ENCODE measurements at places on chromosomes 12 and 14.
A peak's percentile ranks its signal among the peaks of the same experiment; 100 is the strongest.

DNA sequence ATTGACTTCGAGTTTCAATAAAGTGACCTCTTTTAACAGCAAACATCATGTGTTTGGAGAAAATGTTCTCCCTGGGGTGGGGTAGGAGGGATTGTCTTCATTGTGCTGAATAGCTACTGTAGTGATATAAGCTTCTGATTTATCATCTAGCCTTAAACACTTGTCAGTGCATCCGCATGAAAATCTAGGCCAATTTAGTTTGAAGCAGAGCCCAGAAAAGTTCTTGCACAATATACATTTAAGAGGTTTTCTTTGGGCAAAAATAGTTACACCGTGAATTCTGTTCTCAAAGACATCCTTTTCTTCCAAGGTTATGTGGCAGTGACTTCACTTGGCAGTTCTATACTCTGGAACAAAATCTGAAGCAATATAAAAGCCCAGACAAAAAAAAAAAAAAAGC, 136.0 kb upstream of the IFNG-AS1 start:
- DNase-seq = peak; percentile 5

DNA sequence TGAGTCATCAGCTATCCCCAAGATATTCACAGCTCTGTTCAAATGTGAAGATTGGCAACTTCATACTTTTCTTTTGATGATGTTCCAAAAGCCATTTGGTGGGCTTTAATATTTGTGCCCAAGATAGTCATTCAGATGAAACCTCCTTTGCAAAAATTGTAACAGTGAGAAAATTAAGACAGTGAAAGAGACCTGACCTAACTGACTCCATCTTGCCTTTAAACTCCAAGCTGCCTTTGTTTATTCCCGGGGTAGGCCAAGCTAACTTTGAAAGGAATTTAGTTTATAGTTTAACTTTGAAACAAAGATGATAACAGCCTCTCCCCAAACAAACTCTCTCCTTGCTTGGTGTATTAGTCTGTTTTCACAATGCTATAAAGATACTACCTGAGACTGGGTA, 221.1 kb downstream of the KTN1 start:
- no peak for DNase-seq

GRCh38 chr14:78403278-78403815, 233.2 kb downstream of the NRXN3 start:
- peak; percentile 8 for DNase-seq

GRCh38 chr12:66323017-66323416, 20.7 kb downstream of the HELB start:
- DNase-seq = no peak

DNA sequence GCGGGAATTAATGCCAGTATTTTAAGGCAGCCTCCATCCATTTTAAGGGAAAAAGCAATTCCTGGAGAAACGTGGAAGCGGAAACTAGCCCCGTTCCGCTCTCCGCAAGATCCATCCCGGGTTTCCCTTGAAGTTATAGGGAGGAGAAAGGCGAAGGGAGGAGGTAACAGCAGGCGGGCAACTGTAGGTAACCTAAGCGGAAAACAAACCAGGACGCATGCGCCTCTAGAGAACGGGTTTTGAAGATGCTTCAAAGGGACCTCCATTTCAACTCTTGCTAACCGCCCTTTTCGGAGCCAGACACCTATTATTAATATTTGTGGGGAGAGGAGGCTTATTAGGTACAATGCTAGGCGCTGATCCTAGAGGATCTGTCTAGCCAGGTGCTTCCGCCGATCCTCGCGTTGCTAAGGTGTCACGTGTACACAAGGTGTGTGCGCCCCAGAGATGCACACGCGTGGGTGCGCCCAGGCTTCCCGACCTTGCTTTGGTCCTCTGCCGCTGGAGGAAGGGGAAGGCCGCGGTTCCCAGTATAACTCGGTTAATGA, 6.2 kb downstream of the TBX5 start:
- peak; percentile 97 for DNase-seq

DNA sequence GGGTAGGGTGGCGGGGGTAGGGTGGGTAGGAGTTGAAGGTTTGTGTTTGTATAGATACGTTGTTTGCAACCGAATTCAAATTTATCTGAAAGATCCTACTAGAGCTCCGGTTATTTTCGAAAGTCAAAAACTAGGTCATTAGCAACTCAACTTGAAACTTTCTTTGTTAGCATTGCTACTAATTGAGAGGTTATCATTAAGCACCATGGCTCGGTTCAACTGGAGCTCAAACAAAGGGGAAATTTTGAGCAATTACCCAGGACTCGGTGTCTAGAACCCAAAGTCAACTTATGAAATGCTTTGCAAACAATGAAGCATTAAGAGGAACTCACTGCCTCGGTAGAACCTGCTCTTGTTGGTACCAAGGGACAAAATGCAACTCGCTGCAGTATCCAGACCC, 207.7 kb downstream of the BCAT1 start:
- DNase-seq = no peak

DNA sequence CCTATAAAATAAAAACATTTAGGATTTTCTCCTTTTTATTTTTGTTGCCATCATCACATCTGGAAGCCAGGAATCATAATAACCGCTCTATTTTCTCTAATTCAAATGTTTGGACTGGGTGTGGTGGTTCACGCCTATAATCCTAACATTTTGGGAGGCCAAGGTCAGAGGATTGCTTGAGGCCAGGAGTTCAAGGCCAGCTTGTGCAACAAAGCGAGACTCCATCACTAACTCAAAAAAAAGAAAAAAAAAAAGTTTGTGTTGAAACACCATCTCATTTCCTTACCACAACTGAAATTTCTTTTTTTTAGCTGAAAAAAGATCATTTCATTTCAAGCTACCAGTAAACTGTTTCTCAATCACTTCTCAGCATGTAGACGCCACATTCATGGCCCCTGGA, 8.8 kb upstream of the BAZ1A start:
- DNase-seq = no peak

- peak; percentile 50 for DNase-seq
These were observed 214.9 kb downstream of the ADAMTS20 start for GRCh38 chr12:43336962-43337555.

- peak; percentile 64 for DNase-seq
These were observed 44.5 kb upstream of the EEA1 start for GRCh38 chr12:92973614-92974013.

DNA sequence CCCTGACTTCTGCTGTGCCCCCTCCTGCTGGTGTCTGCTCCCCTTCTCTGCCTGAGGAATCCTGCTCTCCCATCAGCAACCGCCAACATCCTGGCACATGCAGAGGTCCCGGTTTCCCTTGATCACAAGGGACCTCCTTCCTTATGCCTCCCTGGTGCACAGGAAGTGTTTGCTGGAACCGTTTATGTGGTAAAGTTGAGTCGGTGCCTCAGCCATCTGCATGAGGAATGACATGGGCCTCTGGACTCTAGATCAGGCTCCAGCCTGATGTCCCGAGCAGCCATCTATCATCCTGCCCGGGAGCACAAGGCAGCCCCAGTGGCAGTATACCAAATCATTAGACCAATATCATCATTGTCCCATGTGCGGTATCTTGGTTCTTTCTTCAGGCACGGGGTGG, 90.4 kb downstream of the BORCS5 start:
- no peak for DNase-seq

DNA sequence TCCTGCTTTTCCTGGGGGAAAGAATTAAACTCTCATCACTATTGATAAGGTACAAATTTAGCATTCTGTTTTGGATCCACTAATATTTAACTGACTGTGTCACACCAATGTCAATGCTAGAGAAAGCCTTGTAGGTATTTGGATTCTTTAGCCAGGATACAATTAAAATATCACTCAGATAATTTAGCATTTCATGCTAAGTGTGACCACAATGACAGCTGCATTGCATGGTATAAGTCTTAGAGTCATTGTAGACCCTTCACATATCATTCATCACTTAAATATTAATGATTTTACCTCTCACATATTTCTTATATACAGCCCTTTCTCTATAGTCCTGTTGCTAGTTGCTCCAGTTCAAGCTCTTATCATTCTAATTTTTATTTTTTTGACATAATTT, 85.3 kb upstream of the ATP2B1 start:
- DNase-seq = no peak

DNA sequence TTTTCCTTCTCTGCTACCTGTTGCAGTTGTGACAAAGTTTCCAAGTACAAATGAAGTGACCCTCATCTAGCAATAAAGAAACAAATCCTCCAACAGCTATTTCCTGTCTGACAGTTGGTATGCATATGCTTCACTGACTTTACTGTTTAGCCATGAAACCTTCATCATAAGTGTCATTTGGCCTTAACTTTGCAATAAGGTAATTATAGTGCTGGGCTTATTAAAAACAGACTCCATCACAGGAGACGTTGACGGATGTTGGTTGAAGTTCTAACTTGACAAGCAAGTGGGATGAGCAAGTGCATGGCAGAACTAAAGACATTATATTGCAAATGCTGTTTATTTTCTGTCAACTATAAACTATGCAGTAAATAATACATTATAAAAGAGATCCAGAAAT, 425.2 kb downstream of the RPS29 start:
- DNase-seq = no peak

DNA sequence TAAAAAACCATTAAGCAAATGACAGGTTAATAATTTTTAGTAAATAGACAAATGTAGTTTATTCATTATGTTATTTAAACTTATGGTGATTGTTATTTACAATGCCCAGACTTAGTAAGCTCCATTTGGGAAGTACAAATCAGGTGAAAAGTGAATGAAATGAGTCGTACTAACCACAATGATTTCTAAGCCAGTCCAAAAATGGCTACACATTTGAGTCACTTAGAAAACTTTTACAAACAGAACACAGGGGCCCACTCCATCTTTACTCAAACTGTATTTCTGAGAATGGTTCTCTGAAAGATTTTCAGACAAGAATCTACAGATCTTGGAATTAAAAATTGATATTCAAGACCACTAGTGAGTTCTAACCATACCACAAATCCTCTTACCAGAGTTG, 653.3 kb upstream of the MIS18BP1 start:
- no peak for DNase-seq

- DNase-seq = no peak
These were observed 12.6 kb upstream of the MEG3 start for GRCh38 chr14:100813291-100813690.

DNA sequence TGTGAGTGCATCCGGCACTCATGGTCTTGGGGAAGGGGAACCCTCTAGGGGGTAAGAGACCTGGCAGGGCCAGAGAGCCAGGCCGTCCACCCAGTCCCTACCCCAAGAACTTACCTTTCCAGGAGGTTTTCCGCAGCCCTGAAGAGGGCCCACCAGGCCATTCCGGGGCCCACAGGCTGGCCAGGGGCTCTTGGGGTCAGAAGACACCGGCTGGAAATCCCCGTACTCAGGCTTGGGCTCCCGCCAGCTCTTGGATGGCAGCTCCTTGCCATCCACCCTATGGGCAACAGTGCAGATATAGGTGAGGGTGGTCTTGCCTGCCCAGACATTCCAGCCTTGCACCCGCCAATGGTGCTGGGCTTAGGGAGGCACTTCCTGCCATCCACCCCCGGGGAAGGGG, 34.6 kb downstream of the NCKAP5L start:
- no peak for DNase-seq

GRCh38 chr14:96184737-96185136, 19.9 kb upstream of the BDKRB2 start:
- no peak for DNase-seq

DNA sequence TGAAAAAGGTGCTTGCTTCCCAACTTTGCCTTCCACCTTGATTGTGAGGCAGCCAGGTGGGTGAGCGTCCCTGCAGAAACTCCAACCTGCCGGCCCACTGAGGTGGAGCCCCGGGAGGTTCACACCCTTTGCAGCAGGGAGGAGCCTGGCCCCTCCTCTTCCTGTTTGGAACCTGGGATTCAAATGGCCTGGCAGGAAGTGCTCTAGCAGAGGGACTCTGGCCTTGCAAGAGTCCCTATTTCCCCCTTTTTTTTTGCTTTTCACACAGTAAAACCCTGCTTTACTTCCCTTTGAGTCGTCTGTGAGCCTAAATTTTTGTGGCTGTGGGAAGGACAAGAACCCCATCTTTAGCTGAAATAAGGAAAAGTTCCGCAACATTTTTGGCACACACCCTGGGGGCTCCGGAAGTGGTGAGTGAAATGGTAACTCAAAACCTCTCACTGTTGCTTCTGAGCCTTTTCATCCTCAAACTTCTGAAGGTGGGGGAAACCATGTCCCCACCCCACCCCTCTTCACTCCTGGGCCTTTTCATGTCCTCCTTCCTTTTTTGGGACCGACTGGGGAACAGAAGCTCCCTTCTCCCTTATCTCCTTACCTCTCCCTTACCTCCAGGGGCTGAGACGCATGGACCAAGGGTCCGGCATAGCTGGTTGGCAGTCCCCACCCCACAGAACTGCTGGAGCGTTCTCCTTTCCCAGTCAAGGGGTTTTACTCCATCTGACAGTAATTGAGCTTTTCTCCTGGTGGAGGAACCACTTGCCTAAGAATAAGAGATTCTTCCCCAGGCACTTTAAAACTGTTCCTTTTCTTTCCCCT, 102.0 kb downstream of the KCNMB4 start:
- DNase-seq = no peak

- DNase-seq = peak; percentile 43
These were observed 10.0 kb downstream of the PGF start for GRCh38 chr14:74945261-74945851.
